ENCODE measurements at places on chromosomes 6 and 20.
A peak's percentile ranks its signal among the peaks of the same experiment; 100 is the strongest.

DNA sequence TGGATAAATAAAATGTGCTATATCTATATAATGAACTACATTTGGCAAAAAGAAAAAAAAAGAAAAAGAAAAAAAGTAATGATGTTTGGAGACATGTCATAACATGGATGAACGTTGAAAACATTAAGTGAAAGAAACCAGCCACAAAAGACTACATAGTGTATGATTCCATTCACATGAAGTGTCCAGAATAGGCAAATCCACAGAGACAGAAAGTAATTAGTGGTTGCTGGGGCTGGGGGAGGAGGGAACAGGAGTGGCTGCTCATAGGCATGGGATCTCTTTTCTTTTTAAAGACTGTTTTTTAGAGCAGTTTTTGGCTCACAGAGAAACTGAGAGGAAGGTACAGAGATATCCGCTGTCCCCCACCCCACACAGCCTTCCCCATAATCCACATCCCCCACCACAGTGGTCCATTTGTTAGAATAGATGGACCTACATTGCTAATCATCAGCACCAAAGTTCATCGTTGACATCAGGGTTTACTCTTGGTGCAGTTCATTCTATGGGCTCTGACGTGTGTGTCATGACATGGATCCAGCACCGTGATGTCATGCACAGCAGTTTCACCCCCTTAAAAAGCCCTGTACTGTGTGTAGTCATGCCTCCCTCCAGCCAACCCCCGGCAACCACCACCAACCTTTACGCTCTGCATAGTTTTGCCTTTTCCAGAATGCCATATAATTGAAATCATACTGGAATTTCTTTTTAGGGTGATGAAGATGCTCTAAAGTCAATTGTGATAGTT lies 240.9 kb upstream of the RREB1 start:
- no peak for DNase-seq

- no peak for DNase-seq
These were observed 35.3 kb downstream of the DUSP22 start for GRCh38 chr6:327538-328116.

- DNase-seq, result no peak
These were observed 173.3 kb downstream of the CENPW start for GRCh38 chr6:126513198-126513597.

DNA sequence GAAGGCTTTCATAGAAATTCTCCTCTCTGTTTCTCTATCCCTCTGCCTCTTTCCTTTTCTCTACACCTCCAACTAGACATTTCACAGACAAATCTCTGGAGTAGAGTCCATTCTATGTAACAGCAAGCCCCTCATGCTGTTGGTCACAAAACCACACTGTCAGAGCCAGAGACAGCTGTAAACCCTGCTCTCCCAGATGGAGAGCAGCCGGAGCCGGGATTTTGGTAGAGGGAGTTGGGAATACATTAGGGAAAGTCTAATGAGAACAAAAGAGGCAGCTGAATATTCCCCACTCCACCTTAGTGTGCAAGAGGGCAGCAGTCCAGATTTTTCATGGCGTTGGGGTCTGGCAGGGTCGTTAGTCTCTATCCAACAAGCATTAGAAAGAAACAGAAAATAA lies 68.3 kb upstream of the EDN1 start:
- DNase-seq, result no peak

DNA sequence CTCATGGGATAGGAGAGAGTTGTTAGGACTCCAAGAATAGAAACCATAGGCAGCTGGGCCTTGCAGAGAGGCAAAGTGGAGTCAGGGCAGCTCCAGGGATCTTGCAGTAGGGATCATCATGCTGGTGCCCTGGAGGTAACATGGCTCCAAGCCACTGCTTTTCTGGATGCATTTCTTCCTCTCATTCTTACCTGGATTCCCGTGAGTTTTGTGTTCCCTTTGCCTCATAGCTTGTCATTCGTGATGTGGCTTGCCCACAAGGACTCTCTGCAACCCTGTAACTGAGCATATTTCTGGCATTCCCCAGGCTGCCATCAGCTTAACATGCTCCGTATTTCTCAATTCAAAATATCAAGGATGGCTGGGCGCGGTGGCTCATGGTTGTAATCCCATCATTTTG lies 5.3 kb downstream of the NHLRC1 start:
- no peak for DNase-seq

DNA sequence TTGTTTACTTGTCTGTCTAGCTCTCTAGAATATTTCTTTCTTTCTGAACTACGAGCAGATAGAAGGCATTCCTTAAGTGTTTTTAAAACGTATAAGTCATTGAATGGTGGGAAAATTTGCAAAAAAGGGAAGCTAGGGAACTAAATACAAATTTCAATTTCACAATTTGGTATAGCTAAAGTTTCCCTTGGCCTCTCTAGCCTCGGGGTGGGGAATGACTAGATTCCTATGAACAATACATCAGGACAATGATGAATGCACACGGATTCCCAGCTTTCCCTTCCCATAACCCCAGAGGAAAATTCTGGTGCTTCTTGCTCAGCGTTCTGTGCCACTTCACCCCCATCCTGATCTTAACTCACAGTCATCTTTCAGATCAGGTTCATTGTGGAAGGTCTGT lies 113.3 kb upstream of the ASF1A start:
- no peak for DNase-seq

DNA sequence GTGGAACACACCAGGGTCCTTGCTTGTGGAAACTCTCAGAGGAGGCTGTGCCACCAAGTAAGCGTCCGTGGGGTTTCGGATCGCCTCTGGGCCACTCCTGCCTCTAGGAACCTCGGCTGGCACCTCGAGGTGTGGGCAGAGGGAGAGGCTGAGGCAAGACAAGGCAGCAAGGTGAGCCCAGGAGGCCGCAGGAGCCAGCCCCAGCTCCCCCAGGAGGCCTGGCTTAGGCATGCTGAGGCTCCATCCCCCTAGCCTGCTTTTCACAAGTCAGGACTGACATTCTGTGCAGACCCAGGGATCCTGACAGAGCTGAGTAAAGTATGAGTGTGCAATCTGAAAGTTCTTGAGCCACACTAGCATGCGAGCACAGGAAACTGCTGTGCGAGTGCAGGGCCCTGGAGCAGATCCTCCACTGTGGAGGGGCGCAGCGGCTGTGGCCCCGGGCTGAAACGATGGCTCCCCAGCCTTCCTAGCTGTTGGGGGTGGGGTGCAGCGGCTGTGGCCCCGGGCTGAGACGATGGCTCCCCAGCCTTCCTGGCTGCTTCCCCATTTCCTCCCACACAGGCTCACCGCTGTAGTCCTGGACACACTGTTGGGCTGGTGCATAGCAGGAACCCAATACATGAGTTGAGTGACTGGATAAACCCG lies 75.2 kb upstream of the CD93 start:
- DNase-seq, result no peak

GRCh38 chr6:136012198-136012887 lies 160.8 kb downstream of the PDE7B start:
- no peak for DNase-seq

- no peak for DNase-seq
These were observed 86.6 kb upstream of the PAX1 start for GRCh38 chr20:21618759-21619416.

DNA sequence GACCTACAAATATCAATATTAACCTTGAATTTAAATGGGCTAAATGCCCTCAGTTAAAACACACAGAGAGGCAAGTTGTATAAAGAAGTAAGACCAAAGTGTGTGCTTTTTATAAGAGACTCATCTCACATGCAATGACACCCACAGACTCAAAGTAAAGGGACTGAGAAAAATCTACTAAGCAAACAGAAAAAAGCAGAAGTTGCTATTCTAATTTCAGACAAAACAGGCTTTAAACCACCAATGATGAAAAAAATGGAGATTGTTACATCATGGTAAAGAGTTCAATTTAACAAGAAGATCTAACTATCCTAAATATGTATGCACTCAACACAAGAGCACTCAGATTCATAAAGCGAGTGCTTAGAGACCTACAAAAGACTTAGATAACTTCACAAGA lies 741.9 kb upstream of the MARCKS start:
- DNase-seq, result no peak

GRCh38 chr6:105487040-105487790 lies 84.3 kb upstream of the PREP start:
- no peak for DNase-seq

- DNase-seq, result no peak
These were observed 92.4 kb downstream of the RTN4IP1 start for GRCh38 chr6:106536851-106537250.

DNA sequence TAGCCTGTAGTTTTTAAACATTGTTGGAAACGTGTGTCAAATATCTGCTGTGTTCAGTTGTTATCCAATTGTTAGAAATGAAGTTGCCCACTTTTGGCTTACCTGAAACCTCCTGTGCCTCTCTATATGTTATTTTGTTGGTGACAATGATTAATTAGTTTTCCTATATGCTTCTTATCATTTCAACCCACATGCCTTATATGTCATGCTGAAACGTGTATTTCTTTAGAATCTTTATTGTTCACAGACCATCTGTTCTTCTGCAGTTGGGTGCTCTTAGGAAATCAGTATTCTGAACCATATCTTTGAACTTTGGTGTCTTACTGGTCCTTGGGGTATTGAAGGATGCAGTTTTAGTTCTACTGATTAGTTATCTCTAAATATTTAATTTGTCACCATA lies 91.2 kb upstream of the SCGN start:
- DNase-seq, result no peak

- no peak for DNase-seq
These were observed 83.4 kb upstream of the ASF1A start for GRCh38 chr6:118810420-118811027.

DNA sequence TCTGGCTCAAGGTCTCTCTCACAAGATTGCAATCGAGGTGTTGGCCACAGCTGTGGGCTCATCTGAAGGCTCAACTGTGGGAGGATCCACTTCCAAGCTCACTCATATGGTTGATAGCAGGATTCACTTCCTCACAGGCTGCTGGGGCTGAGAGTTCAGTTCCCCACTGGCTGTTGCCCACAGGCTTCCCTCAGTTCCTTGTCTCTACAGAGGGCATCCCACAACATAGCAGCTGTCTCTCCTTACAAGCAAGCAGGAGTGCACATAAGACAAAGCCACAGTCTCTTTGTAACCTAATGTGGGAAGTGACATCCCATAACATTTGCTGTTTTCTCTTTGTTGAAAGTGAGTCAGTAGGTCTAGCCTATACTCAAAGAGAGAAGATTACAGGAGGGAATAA lies 14.0 kb downstream of the SPATS1 start:
- DNase-seq, result no peak

- DNase-seq, result peak; percentile 18
These were observed 156.0 kb downstream of the TBC1D7 start for GRCh38 chr6:13172291-13172690.

DNA sequence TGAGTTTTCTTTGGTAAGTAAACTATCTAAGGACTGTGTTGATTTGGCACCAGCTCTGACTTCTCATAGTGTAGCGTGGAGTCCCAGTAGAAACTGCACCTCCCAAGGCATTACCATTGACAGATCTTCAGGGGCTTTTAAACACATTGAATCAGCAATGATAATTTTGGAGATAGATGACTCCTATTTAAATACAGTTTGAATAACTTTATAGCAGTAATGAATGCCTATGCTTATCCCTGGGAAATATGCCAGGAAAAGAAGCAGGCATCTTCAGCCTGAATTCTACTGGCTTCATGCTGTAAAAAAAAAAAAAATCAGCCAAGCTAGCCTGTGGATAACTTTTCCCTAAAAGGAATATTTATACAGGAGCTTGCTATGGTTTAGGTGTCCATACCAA lies 895.9 kb downstream of the EYS start:
- DNase-seq, result no peak

GRCh38 chr6:163008186-163008585 lies 280.4 kb downstream of the PACRG start:
- DNase-seq, result no peak

DNA sequence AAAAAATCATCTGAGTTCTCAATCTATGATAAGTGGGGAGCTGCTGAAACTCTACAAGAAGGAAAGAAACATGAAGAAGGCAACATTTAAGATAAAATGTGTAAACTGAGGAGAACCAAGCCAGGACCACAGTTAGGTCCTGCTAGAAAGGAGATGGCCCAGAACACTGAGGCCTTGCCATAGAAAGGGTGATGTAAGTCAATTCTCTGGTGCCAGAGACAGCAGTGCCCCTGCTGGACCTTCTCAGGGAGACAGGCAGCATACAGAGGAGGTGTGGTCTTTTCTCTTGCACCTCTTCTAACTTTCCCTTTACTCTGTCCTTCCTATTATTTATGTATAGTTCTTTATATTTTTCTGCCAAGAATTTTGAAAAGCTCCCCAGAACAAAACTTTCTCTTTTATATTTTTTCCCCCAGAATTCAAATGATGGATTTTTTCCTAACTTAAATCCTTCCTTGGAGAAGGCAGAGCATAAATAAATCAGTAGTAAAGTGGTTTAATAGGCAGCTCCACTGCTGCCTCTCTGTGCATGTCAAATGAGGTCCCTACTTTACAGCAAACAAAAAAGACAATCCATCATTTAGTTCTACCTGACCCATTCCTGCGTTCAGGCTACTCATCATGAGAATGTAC lies 9.0 kb downstream of the UQCC2 start:
- peak; percentile 66 for DNase-seq

DNA sequence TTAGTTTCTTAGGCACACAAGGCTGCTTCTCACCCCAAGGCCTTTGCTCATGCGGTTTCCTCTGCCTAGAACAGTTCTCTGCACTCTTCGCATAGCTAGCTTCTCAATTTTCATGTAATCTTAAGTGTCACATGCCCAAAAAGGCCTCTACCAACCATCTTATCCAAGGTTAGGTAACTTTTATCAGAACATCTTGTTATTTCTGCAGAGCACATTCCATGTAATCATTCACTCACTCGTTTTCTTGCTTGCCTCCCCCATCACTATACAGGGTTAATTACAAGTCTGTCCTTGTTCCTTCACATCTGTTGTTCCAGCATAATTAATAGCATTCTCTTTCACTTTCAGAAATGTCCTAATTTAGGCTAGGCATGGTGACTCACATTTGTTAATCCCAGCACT lies 53.8 kb downstream of the NCOA6 start:
- no peak for DNase-seq
